ENCODE measurements at places on chromosomes 16 and 17.

GRCh38 chr17:79136596-79136995 is 62.0 kb downstream of the ENGASE start:
- no peak for DNase-seq

GRCh38 chr17:28725660-28726225 is 290 bp downstream of the TLCD1 start:
- peak; percentile 40 for DNase-seq

- DNase-seq: no peak
Observed at GRCh38 chr17:67672592-67673335, 45.0 kb upstream of the NOL11 start.

DNA sequence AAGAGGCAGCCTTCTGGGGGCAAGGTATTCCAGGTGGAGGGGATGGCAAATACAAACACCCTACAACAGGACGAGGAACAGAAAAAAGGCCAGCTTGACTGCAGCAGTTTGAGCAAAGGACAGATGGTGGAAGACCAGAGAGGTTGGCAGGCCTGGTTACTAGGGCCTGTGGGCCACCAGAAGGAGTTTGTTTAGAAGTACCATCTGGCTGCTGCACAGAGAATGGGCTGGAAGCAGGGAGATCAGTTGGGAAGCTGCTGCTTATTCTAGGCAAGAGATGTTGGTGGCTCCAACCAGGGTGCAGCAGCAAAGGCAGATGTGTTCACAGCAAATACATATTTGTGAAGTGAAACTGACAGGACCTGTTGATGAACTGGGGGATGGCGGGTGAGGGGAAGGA is 2.9 kb upstream of the YPEL2 start:
- no peak for DNase-seq

GRCh38 chr17:10776381-10776780 is 27.5 kb downstream of the TMEM238L start:
- no peak for DNase-seq

GRCh38 chr17:44314031-44314430 is 5.6 kb downstream of the RUNDC3A start:
- no peak for DNase-seq

GRCh38 chr17:76996741-76997694 is 128.8 kb downstream of the MGAT5B start:
- no peak for DNase-seq

DNA sequence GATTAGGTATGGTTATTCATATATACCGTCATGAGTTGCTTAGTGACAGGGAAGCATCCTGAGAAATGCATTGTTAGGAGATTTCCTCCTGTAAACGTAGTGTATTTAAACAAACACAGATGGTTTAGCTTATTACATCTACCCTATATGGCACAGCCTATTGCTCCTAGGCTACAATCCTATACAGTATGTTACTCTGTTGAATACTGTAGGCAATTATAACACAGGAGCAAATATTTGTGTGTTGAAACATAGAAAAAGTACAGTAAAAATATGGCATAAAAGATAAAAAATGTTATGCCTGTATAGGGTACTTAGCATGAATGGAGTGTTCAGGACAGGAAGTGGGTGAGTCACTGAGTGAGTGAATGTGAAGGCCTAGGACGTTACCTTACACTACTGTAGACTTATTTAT is 157.7 kb downstream of the CDH11 start:
- DNase-seq: no peak

DNA sequence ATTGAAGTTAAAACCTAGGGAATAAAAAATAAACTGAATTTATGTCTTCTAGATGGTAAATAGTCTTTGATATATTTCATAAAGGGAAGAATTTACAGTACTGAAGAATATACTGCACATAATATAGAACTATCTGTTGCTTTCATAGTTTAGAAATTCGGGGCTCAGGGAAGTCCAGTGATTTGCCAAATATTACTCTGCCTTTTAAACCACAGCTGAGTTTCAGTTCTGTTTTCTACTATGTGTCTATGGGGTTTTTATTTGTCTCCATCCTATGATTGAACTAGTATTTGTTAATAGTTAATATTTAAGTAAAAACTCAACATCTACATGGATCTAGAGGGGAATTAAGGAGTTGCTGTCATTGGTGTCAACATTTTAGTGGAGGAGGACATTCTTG is 715.0 kb upstream of the CDH8 start:
- DNase-seq: no peak

DNA sequence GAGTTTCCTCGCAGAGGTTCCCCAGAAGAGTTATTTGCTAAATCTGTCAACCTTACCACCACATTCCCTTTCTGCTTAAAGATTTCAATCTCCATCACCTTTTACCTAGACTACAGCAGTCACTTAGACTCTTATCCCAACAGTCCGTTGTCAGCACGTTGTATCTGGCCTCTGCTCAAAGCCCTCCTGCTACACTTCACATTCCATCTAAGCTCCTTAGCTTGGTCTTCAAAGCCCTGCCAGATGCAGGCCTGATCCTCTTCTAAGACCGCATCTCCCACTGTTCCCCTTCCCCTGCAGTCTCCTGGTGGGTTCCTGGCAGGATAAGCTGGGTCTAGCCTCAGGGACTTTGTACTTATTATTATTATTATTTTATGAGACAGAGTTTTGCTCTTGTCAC is 10.3 kb upstream of the SRCAP start:
- no peak for DNase-seq

DNA sequence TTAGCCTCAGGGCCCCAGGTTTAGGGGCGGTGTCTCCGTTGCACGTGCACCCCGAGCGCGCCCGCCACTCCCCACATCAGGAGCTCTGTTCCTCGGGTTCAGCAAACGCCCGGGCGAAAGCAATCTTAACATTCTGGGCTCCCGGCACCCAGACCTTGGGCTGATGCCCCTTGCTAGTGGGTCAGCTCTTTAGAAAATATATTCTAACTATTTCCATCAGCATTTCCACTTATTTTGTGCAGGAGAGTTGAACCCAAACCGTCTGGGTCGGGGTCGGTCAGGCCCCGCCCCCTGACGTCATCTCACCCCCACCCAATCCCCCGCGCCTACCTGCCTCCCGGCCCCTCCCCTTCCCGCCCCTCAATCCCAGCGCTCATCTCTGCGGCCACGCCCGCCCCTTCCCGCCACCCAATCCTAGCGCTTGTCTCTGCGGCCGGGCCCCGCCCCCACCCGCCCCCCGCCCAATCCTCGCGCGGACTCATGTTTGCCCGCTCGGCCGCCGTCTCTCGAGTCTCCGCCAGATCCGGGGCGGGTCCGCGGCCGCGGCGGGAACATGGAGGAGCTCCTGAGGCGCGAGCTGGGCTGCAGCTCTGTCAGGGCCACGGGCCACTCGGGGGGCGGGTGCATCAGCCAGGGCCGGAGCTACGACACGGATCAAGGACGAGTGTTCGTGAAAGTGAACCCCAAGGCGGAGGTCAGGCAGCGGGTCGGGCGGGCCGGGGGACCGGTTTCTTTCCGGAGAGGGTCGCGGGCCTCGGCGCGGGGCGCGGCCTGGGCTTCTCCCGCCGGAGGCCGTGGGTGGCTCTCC is at the start of gene FN3KRP:
Gene FN3KRP, plus strand, starts transcription at position 504 of the 808 bp plus-strand sequence. Its CDS starts 50 bp downstream, at position 554.
- peak; percentile 90 for DNase-seq

DNA sequence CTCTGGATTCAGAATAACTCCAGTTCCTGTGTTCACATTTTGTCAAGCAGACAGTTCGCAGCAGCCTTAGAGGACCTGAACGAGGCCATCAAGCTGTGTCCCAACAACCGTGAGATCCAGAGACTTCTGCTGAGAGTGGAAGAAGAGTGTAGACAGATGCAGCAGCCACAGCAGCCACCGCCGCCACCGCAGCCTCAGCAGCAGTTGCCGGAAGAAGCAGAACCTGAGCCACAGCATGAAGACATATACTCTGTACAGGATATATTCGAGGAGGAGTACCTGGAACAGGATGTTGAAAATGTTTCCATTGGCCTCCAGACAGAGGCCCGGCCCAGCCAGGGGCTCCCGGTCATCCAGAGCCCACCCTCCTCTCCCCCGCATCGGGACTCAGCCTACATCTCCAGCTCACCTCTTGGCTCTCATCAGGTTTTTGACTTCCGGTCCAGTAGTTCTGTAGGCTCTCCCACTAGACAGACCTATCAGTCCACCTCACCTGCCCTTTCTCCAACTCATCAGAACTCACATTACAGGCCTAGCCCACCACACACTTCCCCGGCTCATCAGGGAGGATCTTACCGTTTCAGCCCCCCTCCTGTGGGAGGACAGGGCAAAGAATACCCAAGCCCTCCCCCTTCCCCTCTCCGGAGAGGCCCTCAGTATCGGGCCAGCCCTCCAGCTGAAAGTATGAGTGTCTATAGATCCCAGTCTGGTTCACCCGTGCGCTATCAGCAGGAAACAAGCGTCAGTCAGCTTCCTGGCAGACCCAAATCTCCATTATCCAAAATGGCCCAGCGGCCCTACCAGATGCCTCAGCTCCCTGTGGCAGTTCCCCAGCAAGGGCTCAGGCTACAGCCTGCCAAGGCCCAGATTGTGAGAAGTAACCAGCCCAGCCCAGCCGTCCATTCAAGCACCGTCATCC is 25.9 kb downstream of the CYB561 start:
- DNase-seq: no peak

- DNase-seq: no peak
Observed at GRCh38 chr16:23670137-23670776, 8.4 kb upstream of the PLK1 start.

GRCh38 chr16:64823481-64824075 is 298.3 kb downstream of the CDH11 start:
- DNase-seq: no peak

- DNase-seq: no peak
Observed at GRCh38 chr16:24846548-24847357, 990 bp downstream of the SLC5A11 start.

- DNase-seq: no peak
Observed at GRCh38 chr16:57324749-57325148, 33.8 kb upstream of the CCL22 start.

DNA sequence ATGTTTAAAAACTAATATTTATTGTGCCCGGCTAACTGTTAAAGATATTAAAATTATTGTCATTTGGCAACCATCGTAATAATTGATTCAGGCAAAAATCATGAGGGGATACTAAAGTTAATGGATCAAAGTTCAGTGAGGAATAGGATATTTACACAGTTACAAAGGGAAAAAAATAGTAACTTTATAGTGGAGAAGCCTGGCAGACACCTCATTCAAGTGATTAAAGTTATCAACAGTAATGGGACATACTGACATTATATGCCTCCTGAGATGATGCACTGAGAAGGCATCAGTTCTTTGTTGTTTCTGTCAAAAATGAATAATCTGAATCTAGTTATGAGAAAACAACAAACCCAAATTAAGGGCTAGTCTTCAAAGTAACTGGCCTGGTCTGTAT is 77.1 kb downstream of the NLK start:
- DNase-seq: no peak

GRCh38 chr17:51214920-51215319 is 44.9 kb downstream of the MBTD1 start:
- no peak for DNase-seq

DNA sequence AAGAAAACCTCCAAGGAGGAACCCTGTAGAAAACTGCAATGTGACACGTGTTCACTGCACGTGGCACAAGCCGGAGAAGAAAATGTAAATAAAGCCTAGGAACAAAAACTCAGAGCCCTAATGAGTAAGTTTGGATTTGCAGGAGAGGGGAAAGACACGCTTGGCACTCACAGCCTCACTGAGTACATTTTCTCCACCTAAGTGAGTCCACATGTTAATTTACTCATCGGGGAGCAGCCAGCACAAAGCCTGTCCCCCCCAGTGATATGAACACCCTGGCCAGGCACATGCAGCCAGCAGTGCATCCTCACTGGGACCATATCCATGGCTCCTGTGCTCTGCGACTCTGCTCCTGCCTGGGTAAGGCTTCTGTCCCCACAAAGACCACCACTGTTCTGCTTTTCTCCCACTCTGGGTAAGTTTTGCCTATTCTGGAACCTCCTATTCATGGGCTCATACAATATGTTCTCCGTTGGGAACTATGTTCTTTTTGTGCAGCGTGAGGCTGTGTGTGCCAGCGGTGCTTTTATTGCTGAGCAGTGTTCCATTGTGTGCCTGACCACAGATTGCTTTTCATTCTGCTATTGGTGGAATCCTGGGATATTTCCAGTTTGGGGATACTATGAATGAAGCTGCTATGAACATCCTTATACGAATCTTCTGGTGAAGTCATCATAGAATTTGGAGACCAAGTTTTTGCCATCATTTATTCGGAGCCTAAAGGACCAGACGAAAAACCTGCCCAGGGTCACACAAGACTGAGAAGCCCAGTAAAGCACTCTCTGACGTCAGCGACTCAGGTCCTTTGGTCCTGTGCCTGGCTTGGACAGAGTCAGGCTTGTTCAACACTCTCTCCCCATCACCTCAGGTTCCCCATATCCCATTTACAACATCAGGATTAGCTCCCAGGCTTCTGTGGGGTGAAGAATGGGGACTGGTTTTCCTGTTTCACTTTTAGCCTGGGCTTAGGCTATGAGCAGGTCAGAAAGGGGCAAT is 53.3 kb downstream of the RNF112 start:
- DNase-seq: no peak

DNA sequence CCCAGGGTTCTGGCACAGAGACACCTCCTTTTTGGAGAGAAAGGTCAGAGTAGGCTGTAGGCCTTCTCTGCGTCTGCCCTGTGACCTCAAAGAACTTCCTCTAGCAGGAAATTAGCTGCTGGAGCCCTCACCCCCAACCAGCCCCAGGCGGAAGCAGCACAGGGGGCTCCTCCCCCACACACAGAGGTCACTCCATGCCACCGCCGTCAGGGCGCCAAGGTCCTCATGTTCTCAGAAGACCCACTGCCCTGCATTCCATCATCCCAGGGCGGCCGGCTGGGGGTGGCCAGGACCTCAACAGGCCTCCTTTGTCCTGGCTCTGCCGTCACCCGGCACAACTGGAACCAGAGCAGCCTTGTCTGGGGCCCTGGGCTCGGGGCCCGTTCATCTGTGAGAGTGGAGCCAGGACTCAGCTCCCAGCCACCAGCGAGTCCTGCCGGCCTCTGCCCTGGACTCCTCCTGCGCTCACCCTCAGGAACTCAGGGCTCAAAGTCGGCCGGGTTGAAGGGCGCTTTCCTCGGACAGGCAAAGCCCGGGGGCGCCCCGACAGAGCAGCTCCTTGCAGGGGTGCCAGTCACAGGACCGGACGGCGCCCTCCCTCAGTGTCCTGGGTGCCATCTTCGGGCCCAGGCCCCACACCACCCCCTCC is 1.2 kb downstream of the TMC6 start:
- DNase-seq: peak; percentile 52

Data from stimulated activated CD4-positive, alpha-beta T cell treated with anti-CD3 and anti-CD28 coated beads, Interleukin-15, amount 100 ng/mL, for 1 hour (primary cell).